ENCODE measurements at places on chromosomes 7 and 10. TPM values are rescaled to one million over a fixed set of nuclear protein-coding genes. Genes with fewer than 3 reads are reported as not detected.

TACR2 gene
- 0.10 TPM for total RNA-seq

DEPP1 gene
- total RNA-seq = 1.4 TPM

SMO gene
- total RNA-seq = 13.6 TPM

NKX2-3 gene
- 0.07 TPM for total RNA-seq

GHRHR gene
- total RNA-seq = not detected

DPYSL4 gene
- 16.7 TPM for total RNA-seq

CRPPA gene
- total RNA-seq = 0.42 TPM

RPEL1 gene
- 0.09 TPM for total RNA-seq

ADARB2 gene
- total RNA-seq = not detected

AMPH gene
- total RNA-seq = not detected

TBC1D12 gene
- total RNA-seq = 5.9 TPM

UCMA gene
- total RNA-seq = not detected

ASB13 gene
- total RNA-seq = 22.2 TPM

CPA2 gene
- not detected for total RNA-seq

ACTL6B gene
- total RNA-seq = not detected

CYP2E1 gene
- total RNA-seq = not detected

DPY19L1 gene
- 49.0 TPM for total RNA-seq

GARIN1A gene
- total RNA-seq = 0.73 TPM

CYP17A1 gene
- total RNA-seq = not detected

GLI3 gene
- total RNA-seq = 0.08 TPM

FAM180A gene
- total RNA-seq = not detected

SRGN gene
- total RNA-seq = 101 TPM

GDF10 gene
- total RNA-seq = 0.22 TPM

LFNG gene
- 25.4 TPM for total RNA-seq

CCDC71L gene
- 14.7 TPM for total RNA-seq

GPR146 gene
- 1.6 TPM for total RNA-seq

OR6B1 gene
- total RNA-seq = not detected

TRIL gene
- total RNA-seq = not detected

CLDN3 gene
- total RNA-seq = 2.8 TPM

TET1 gene
- 0.72 TPM for total RNA-seq

TAS2R3 gene
- not detected for total RNA-seq

CAMK2G gene
- total RNA-seq = 18.9 TPM

TAS2R41 gene
- total RNA-seq = not detected

TMEM229A gene
- not detected for total RNA-seq

RBP4 gene
- 10.4 TPM for total RNA-seq

RTKN2 gene
- total RNA-seq = 0.91 TPM

DYDC2 gene
- total RNA-seq = 0.13 TPM

BTBD16 gene
- 1.7 TPM for total RNA-seq

ST7 gene
- total RNA-seq = 21.0 TPM

HUS1 gene
- 16.6 TPM for total RNA-seq

SH2D4B gene
- total RNA-seq = 0.10 TPM
